Kidney epithelial cell (primary cell): ENCODE measurements at places on chromosomes 11 and 22. TPM values are rescaled to one million over a fixed set of nuclear protein-coding genes. Genes with fewer than 3 reads are reported as not detected.
A peak's percentile ranks its signal among the peaks of the same experiment; 100 is the strongest.

The C11orf52 gene
- 3.1 and 5.0 TPM in 2 replicates for total RNA-seq

The CARD18 gene
- not detected in 2 replicates for total RNA-seq

The MIOX gene
- 0.68 and 1.8 TPM in 2 replicates for total RNA-seq

The MAJIN gene
- total RNA-seq = 0.17 and 0.68 TPM in 2 replicates

The RAG2 gene
- not detected in 2 replicates for total RNA-seq

The SMCO4 gene
- total RNA-seq = 12.7 and 20.8 TPM in 2 replicates

The UPK3A gene
- total RNA-seq = not detected in 2 replicates

The PIH1D2 gene
- total RNA-seq = 0.92 and 1.4 TPM in 2 replicates

The BTBD18 gene
- not detected in 2 replicates for total RNA-seq

The KDELR3 gene
- 17.0 and 18.5 TPM in 2 replicates for total RNA-seq

The CSTF3 gene
- total RNA-seq = 21.1 and 22.2 TPM in 2 replicates

DNA sequence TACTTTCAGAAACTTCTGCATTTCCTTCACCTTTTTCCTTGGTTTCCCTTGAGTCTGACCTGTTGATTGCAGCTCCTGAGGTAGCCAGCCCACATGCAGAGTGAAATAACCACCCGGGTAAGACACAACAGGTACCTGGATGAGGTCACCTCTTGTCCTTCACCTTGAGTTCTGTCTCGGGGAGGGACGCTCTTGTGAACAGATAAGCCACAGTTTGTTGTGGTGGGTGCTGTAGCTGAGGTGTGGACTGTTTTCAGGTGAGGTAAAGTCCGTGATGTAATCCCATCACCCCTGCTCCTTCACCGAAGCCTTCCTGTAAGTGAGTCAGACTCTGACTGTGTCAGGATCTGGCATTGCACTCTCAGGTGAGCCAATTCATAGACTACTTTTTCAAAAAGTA lies 183.1 kb downstream of the NAV2 start:
- DNase-seq = no peak

- no peak for DNase-seq
Observed at GRCh38 chr11:41935241-41935640, 475.8 kb upstream of the LRRC4C start.

- no peak for DNase-seq
Observed at GRCh38 chr22:48185071-48186055, 1422.9 kb downstream of the TBC1D22A start.

- DNase-seq = no peak
Observed at GRCh38 chr11:19768815-19769214, 56.2 kb downstream of the NAV2 start.

- no peak for DNase-seq
Observed at GRCh38 chr22:43859621-43860020, 2.7 kb downstream of the SULT4A1 start.

GRCh38 chr11:111066846-111067245 lies 178.7 kb upstream of the POU2AF2 start:
- no peak for DNase-seq

- no peak for DNase-seq
Observed at GRCh38 chr11:69475141-69475865, 6.2 kb upstream of the LINC01488 start.

DNA sequence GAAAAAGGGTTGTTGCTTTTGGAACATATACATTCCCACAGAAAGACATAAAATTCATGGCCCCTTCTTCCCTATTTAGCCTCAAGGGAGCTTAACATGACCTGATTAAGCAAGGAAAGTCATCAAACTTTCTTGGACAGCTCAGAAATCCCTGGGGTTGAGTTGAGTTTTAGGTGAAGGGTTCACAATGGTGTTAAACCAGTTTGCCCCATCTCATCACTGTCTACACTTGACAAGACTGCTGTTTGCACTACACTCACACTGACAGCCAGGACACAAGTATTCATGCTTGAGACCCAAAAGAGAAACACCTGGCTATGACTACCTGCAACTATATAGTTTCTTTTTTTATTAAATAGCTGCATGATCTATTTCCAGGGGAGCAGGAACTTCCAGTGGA lies 209.8 kb upstream of the TMEM45B start:
- DNase-seq = no peak

GRCh38 chr11:33449798-33450197 lies 192.6 kb downstream of the HIPK3 start:
- DNase-seq = peak; percentile 71

GRCh38 chr11:113644605-113645004 lies 61.5 kb downstream of the TMPRSS5 start:
- no peak for DNase-seq

GRCh38 chr11:25769287-25769686 lies 562.6 kb upstream of the ANO3 start:
- DNase-seq = peak; percentile 4

- no peak for DNase-seq
Observed at GRCh38 chr22:47230741-47231140, 468.3 kb downstream of the TBC1D22A start.

- no peak for DNase-seq
Observed at GRCh38 chr11:30936491-30936890, 350.3 kb upstream of the MPPED2 start.

DNA sequence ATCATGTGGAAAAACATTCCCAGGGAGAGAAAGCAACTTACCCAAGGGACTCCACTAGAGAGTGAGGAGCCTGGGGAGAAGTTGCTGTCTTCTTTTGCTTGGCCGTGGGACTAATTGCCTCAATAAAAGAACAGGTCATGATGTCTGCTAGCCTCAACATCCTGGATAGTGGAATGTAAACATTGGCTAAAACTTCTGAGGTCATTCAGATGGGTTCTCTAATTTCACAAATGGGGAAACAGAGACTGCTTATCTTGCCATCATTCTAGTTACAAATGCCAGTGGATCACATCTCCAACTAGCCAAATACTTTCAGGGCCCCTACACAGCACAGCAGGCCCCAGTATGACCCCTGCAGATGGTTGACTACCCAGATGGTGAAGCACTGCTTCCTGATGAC lies 28.4 kb upstream of the PAMR1 start:
- DNase-seq = no peak

- DNase-seq = no peak
Observed at GRCh38 chr11:111153194-111153593, 92.3 kb upstream of the POU2AF2 start.

GRCh38 chr11:74532501-74533246 lies 39.1 kb upstream of the LIPT2 start:
- no peak for DNase-seq

DNA sequence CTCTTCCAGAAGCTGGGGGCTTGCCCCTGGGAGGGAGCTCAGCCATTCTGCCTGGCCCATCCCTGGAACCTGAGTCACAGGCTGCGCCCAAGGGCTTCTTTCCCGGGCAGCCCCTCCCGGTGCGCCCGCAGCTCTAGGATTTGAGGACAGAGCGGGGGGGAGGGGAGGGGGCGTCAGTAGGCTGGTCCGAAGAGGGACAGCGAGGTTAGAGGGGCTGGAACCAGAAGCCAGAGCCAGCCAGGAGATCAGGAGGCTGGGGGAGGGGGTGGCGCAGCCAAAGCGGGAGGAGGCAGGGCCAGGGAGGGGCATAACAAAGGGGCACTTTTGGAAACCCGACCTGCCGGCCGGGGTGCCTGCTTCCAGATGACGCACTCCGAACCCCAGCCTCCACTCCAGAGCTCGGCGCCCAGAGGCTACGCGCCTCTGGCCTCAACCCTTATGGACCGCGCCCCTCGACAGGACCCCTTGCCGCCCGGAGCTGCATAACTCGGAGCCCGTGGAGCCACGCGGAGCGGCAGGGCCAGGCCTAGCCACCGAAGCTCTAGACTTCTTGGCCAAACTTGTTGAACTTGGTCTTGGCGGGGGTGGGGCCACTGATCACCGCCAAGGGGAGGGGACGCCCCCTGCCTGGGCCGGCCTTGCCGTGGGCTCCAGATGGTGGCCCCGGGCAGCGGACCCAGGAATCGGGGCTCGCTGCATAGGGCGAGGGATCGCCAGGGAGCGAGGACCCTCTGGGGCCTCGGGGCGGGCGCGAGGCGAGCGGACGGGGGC lies 744 bp downstream of the PACSIN3 start:
- DNase-seq = no peak

GRCh38 chr11:72985645-72986044 lies 156.5 kb downstream of the FCHSD2 start:
- no peak for DNase-seq

DNA sequence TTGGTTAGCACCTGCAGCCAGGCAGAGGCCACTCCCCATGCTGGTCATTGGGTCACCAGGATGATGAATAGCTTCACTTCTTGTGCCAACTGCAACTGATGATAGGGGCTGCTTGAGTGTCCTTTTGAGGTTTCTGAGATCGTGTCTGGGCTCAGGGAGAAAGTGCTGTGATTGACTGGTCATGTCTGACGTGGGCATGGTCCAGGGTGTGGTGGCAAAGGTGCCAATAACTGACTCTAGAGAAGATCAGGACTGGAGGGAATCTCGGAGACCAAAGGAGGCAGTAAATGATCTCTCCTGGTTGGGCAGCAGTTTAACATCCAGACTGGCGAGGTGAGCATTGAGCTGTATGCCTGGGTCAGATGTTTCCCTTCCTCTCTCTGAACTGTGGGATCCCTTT lies 10.0 kb upstream of the SLC22A6 start:
- DNase-seq = no peak

DNA sequence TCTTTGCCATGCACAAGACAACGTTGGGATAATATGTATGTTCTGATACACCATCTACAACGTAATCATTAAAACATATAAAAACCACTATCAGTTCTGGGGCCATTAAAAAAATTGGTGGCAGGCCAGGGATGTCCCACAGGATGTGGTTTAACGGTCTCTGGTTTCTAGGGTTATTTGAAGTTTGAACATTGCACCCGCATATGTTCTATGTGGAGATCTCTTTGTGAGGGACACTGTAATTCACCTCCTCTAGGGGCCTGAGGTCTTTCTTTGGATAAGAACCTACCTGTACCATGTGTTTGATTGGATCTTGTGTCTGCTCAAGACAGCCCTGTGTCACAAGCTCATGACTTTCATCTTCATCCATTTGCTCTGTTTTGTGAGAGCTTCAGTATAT lies 73.2 kb downstream of the GGTLC2 start:
- DNase-seq = no peak

- no peak for DNase-seq
Observed at GRCh38 chr22:25623851-25624250, 59.4 kb downstream of the GRK3 start.

DNA sequence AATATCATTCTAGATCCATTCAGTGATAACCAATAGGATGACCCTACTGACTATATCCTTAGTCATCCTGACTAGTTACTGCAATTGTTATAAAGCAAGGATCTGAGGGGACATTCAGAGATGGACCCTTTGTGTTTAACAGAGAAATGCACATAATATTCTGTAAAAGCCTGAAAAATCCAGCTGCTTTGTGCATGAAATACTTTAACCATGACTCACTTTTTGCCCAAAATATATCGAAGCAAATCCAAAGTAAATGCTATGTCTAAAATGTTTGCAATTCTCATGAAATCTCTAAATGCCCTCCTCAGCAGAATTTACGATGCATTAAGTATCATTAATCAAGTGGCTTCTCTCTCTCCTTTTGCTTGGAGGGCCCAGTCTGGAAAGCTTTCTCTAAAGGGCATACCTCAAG lies 178.8 kb upstream of the MTMR2 start:
- no peak for DNase-seq

DNA sequence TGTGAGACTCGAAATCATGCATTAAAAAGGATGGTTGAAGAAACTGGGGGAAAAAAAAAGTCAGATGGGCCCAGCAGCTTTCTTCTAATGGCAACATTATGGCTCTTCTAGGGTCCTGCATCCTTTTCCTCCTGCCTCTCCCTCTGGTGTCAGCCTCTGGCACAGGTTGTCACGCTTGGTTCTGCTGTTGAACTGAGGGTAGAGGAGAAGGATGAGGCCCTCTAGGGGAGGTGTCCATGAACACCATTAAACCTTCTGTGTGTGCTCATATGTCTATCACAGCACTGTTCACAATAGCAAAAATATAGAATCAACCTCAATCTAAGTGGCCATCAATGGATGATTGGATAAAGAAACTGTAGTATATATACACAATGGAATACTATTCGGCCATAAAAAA lies 36.0 kb downstream of the BUD13 start:
- no peak for DNase-seq

DNA sequence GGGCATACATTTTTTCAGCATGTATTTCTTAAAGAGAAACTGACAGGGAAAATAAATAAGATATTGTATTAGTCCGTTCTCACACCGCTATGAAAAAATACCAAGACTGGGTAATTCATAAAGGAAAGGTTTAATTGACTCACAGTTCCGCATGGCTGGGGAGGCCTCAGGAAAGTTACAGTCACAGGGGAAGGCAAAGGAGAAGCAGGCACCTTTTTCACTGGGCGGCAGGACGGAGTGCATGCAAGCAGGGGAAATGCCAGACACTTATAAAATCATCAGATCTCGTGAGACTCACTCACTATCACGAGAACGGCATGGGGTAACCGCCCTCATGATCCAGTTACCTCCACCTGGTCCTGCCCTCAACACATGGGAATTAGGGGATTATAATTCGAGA lies 44.2 kb downstream of the PPFIA1 start:
- peak; percentile 39 for DNase-seq

GRCh38 chr22:50702261-50702671 lies 29.6 kb downstream of the SHANK3 start:
- DNase-seq = no peak

DNA sequence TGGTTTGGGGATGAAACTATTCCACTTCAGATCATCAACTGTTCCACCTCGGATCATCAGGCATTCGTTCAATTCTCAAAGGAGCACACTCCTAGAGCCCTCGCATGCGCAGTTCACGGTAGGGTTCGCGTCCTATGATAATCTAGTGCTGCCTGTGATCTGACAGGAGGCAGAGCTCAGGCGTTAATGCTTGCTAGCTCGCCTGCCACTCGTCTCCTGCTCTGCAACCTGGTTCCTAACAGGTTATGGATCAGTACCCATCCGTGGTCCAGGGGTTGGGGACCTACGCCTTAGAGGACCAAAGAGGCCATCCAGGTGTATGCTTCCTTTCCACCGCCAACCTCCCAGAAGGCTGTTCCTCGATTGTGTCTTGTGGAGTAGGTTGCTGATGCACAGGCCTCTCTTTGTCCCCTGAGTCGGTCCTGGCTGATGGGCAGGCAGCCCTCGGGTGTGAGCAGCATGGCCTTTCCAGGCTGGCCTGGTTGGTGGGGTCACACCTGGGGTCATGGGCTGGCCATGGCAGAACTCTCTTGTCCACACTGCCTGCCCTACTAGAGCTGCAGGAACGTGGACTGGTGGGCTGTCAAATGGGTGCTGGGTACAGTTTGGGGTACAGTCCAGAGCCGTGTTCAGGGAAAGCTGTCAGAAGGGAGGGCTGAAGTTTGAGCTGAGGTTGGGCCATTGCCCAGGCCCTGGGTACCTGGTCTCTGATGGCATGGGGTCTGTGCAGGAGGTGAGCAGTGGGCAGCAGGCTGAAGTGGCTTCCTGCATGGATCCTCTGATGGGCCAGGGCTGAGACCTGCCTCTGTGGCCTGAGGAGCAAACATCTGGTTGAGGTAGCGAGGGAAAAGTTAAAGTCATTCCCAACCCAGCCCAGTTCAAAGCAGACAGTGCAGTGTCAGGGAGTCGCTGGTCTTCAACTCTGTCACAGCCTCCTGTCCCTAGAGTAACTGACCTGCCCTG lies 11.1 kb downstream of the PRDM11 start:
- no peak for DNase-seq
